ENCODE measurements at places on chromosomes 1 and 21.
A peak's percentile ranks its signal among the peaks of the same experiment; 100 is the strongest.

- DNase-seq, result peak; percentile 33
These were observed 36.5 kb upstream of the RC3H1 start for GRCh38 chr1:174058624-174059023.

- no peak for DNase-seq
These were observed 200.8 kb upstream of the ST6GALNAC5 start for GRCh38 chr1:76666499-76666898.

DNA sequence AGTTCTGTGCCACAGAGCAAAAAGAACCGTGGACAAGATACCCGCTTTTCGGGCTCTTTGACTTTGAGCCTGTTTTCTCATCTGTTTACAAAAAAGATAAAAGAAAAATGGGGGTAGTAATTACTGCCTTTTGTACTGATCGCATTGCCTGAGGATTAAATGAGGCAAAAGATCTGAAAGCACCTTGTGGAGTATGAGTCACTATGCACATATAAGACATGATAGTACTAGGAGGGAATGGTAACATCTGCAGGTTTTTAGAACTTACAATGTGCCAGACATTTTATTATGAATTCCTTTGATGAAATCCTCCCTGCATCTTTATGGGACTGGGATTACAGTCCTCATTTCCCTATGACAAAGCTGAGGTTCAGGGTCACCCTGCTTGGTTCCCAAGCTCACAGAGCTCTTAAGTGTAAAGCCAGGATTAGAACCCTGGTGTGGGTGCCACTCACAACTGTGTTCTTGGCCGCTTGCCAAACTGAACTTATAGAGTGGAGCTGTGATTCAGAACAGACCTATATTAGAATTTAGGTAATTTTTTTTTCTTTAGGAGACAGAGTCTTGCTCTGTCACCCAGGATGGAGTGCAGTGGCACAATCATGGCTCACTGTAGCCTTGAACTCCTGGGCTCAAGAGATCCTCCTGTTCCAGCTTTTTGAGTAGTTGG is 1.8 kb downstream of the DISC1 start:
- DNase-seq, result peak; percentile 16

- no peak for DNase-seq
These were observed 40.4 kb downstream of the FRRS1 start for GRCh38 chr1:99725996-99726395.

- no peak for DNase-seq
These were observed 102.0 kb upstream of the IFFO2 start for GRCh38 chr1:19058476-19058797.

- DNase-seq, result no peak
These were observed 110.3 kb downstream of the MRPL39 start for GRCh38 chr21:25496825-25497482.

DNA sequence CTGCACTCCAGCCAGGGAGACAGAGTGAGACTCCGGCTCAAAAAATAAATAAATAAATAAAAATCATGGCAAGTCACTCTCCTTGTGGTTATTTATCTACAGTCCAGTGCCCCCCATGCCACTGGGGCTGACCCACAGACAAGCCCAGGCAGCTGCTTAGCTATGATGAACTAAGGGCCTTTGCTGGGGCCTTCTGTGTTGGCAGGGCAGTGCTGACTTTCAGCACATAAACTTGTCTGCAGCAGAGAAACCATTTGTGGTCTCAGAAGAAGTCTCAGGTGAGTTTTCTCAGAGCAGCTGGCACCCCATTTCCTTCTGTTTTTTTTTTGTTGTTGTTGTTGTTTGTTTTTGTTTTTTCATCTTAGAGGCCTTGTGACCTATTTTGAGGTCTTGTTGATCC is 20.9 kb upstream of the CFHR4 start:
- DNase-seq, result no peak

DNA sequence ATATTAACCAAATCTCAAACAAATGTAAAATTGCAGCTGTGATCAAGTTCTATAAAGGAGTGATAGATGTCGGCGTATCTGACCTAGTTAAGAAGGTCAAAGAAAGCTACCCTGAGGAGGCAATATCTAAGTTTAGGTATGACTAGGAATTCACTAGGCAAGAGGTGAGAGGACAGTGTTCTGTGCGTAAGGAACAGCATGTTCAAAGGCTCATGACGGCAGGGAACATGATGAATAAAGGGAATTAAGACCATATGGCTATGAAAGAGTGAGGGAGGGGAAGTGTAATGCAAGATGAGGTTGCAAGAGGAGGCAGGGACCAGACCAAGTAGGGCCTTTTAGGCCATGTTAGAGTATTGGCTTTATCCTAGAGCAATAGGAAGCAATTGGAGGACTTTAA is 8.6 kb downstream of the LIX1L start:
- DNase-seq, result peak; percentile 50

DNA sequence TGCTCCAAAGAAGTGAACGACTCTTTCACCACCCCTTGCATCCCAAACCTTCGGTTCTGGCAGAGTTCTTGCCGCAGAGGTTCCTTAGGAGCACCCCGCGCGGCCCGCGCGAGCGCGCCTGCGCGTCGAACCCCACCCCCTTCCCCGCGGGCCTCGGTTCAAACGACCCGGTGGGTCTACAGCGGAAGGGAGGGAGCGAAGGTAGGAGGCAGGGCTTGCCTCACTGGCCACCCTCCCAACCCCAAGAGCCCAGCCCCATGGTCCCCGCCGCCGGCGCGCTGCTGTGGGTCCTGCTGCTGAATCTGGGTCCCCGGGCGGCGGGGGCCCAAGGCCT is at the start of gene C1orf56:
C1orf56 (plus strand) TSS at position 161 of the 334 bp plus-strand sequence; CDS start at position 258, 97 bp downstream.
- peak; percentile 67 for DNase-seq

GRCh38 chr1:2258996-2259395 is 30.9 kb downstream of the SKI start:
- DNase-seq, result no peak

DNA sequence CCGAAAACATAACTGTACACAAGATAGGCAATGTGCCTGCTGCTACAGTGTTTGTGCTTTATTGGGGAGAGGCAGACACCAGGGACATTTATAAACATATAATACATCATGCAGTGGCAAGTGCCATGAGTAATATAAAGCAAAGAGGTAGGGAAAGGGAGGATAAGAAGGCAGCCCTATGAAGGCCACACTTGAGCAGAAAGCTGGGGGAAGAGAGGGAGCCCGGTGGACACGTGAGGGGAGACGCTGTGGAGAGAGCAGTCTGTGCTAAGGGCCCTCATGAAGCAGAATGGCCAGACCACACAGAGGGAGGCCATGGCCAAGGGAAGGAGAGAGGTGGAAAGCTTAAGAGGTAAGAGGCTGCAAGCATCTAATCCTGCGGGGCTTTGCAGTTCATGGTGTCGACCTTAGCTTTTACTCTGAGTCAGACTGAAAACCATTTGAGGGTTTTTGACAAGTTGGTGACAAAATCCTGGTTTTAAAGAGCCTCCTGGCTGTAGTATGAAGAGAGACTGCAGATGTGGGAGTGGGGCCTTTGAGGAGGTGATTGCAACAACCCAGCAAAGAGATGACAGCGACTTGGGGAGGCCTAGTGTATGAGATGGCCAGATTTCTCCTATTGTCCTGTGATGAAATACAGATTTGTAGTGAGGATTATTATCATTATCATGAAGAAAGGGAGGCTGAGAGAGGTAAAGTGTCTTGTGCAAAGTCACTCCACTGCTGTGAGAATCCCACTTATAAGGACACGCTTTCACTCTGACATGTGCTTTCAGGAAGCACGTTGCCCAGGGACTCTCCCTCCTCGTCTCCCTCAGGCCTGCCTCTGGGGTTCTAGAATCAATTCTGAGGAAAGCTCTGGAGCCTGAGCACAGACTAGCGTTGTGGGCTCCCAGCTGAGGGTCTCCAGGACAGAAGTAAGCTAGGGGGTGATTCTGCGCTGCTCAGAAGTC is 192.9 kb downstream of the RHOU start:
- DNase-seq, result peak; percentile 19

GRCh38 chr21:41254090-41254700 is 62.4 kb upstream of the FAM3B start:
- peak; percentile 6 for DNase-seq

GRCh38 chr1:22828484-22829308 is 118.1 kb downstream of the EPHB2 start:
- DNase-seq, result peak; percentile 52

DNA sequence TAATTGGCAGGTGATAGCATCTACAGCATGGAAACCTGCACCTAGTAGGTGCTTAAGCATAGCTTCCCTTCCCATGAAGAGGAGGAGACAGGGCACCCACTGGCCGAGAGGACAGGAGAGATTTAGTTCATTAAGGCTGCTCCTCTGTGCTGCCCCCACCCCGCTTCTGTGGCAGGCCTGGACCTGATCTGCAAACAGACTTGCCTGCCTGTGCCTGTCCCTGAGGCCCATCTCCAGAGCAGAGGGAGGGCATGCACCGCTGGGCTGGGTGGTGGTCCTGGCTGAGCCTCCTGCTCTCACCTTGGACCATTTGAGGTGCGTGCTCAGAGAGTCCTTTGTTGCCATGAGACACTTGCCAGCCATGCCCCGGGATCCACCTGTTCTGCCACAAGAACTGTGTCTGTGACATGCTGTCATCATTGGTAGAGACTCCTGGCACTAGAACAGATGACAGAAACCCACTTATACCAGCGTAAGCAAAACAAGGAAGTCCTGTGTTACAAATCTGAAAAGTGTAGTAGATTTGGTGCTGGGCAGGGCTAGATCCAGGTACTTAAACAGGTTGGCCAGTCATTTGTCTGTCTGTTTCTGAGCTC is 55.6 kb downstream of the PTPRF start:
- no peak for DNase-seq

DNA sequence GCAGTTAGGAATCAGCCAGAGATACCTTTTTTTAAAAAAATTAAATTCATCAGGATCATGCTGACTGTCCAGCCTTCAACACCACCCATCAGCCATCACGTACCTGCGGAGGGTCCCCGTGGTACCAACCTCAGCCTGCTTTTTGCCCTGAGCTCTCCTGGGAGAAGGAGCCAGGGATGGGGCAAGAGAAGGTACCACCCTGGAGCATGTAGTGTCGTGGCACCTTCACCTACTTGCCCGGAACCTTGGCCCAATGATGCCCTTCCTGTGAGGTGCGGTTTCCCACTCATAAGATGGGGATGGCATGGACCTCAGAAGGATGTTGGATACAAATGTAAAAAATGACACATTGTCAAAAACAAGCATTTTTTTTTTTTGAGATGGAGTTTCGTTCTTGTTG is 88.4 kb upstream of the C1orf174 start:
- DNase-seq, result no peak

GRCh38 chr1:192530254-192530653 is 45.3 kb upstream of the RGS1 start:
- peak; percentile 68 for DNase-seq

GRCh38 chr1:36502616-36503015 is 19.9 kb upstream of the CSF3R start:
- DNase-seq, result no peak

- DNase-seq, result peak; percentile 12
These were observed 81.4 kb downstream of the ASTN1 start for GRCh38 chr1:177082855-177083693.

DNA sequence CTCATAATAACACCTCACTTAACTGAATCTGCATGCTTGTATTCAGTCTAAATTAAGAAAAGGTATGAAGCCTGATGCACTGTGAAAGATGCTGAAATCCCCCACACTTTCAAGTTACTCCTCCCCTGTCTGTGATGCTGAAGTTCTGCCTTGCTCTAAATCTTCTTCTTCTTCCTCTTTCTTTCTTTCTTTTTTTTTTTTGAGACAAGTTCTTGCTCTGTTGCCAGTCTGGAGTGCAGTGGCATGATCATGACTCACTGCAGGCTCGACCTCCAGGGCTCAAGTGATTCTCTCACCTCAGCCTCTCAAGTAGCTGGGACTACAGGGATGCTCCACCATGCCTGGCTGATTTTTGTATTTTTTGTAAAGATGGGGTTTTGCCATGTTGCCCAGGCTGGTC is 231.0 kb upstream of the B3GALT2 start:
- peak; percentile 63 for DNase-seq

DNA sequence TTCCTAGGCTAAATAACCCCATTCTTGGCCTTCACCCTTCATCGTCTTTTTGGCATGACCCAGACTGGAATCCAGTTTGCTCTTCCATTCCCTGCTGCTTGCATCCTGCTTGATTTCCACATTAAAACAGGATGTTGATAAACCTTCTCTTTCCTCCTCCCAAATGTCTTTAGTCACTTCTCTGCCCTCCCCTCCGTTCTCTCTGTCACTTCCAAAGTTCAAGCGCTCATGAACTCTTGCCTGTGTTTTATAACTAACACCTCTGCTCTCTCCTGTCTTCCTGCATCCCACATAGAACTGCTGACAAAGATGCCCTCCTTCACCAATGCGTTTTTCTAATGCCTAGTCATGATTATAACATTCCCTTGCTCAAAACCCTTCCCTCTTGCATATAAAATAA is 65.6 kb upstream of the SLC44A3 start:
- DNase-seq, result no peak

GRCh38 chr1:234154320-234155251 is 218.7 kb upstream of the COA6 start:
- DNase-seq, result peak; percentile 76
